HFFc6 (cell line): ENCODE measurements at places on chromosomes 11 and 22. TPM values are rescaled to one million over a fixed set of nuclear protein-coding genes. Genes with fewer than 3 reads are reported as not detected.

SLC22A8 gene
- total RNA-seq: not detected in 3 replicates

EFCAB6 gene
- 0.54 and 0.86 TPM in 2 replicates for total RNA-seq

PTDSS2 gene
- 23.3 and 30.0 TPM in 2 replicates for total RNA-seq

OR52E8 gene
- total RNA-seq: not detected in 3 replicates

NXPE2 gene
- not detected in 3 replicates for total RNA-seq

B3GAT1 gene
- total RNA-seq: not detected in 3 replicates

LYVE1 gene
- total RNA-seq: 0.18 TPM in 1 of 3 replicates, not detected in the others

GLB1L2 gene
- total RNA-seq: not detected in 2 replicates

MAPK12 gene
- total RNA-seq: 34.6 to 42.6 TPM (median 39.0 TPM) in 3 replicates

GAL3ST3 gene
- total RNA-seq: not detected in 3 replicates

MAML2 gene
- total RNA-seq: 27.2 to 29.6 TPM (median 28.6 TPM) in 3 replicates

GRCh38 chr22:20565079-20565734 lies 57.8 kb downstream of the MED15 start:
- H3K4me3 ChIP-seq: peak overlapping the region; percentile 39; the same call in 1 of the 2 replicates
- peak overlapping the region; percentile 98 for H3K27ac ChIP-seq
- DNase-seq: peak; percentile 24
- H3K36me3 ChIP-seq: peaks cover 55% of the 10 kb centered on the region
- H3K27me3 ChIP-seq: peaks cover 13% of the 10 kb centered on the region

GRCh38 chr11:27592098-27592780 lies 85.7 kb upstream of the LIN7C start:
- H3K27me3 ChIP-seq: no peaks in the 10 kb centered on the region
- no peak for DNase-seq
- no peak overlapping the region for H3K27ac ChIP-seq
- no peaks in the 10 kb centered on the region for H3K36me3 ChIP-seq

DNA sequence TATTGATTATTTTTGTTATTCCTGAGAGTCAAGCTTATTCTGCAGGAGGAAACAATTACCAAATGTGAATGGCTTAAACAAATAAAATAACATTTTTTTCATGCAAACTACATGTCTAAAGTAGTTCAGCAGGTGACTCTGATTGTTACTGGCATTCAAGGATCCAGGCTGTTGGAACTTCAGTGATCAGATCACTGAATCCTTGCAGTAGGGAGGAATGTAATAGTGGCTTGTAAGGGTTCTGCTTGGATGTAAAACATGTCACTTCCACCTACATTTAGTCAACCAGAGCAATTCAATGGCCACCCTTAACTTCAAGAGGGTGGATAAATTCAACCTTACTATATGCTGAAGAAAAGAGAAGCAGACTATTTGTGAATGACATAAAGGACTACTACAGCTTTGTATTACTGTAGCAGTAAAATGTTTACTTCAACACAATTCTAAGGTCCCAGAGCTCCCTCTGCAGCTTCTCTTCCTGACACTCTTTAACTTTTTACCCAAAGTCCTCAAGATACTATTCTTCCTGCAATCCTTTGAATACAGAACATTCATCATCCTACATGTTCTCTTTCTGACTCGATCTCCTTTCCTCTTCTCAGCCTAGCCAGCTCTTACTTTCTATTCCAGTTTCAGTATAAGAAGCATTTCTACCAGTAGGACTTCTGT lies 284.0 kb downstream of the LRRC4C start:
- no peak overlapping the region for H3K4me3 ChIP-seq
- no peaks in the 10 kb centered on the region; the same call in 1 of the 2 replicates for H3K27me3 ChIP-seq
- H3K36me3 ChIP-seq: no peaks in the 10 kb centered on the region; the same call in 1 of the 2 replicates
- H3K4me1 ChIP-seq: no peaks in the 10 kb centered on the region
- no peak for DNase-seq

GRCh38 chr11:132311703-132312102 lies 941.3 kb downstream of the NTM start:
- no peaks in the 10 kb centered on the region for H3K36me3 ChIP-seq
- peaks cover 29% of the 10 kb centered on the region for H3K4me1 ChIP-seq
- H3K27ac ChIP-seq: no peak overlapping the region
- no peak overlapping the region for H3K4me3 ChIP-seq
- no peaks in the 10 kb centered on the region for H3K27me3 ChIP-seq

- H3K27me3 ChIP-seq: peaks cover 4% of the 10 kb centered on the region; the same call in 1 of the 2 replicates
- H3K36me3 ChIP-seq: no peaks in the 10 kb centered on the region
- no peak overlapping the region for H3K4me3 ChIP-seq
- DNase-seq: no peak
- no peak overlapping the region for H3K27ac ChIP-seq
- H3K4me1 ChIP-seq: no peaks in the 10 kb centered on the region
Observed at GRCh38 chr22:48929276-48929790, 898.3 kb downstream of the BRD1 start.

DNA sequence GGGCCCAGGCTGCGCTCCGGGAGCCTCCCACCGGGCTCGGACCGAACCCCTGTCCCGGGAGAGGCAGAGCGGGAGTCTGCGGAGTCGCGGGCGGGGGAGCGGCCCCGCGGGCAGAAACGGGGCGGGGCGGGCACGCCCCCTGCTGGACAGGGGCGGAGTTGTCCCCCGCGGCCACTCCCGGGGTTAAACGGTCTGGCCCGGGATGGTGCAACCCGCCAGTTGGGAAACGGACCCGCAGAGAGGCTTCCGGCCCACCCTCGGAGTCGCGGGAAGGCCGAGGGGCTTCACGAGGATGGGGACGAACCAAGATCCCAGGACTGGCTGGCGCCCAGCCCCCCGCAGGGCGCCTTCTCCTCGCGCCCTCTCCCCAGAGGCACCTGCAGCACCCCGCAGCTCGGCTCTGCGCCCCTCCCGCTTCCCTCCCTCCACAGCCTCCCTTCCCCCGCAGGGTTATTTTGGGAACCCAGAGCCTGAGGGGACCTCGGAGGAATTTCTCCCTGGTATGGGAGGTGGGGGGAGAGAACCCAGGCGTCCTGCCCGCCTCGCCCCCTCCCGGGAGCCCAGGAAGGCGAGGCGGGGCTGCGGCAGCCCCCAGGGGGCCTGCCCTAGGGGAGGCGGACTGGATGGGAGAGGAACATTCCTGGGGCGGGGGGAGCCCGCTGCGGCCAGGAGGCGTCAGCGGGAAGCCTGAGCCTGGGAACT lies 902 bp downstream of the RASGRP2 start:
- no peak for DNase-seq
- no peaks in the 10 kb centered on the region for H3K36me3 ChIP-seq
- no peak overlapping the region for H3K27ac ChIP-seq
- peaks cover 12% of the 10 kb centered on the region for H3K4me1 ChIP-seq

GRCh38 chr22:44082801-44083200 lies 58.7 kb downstream of the PARVB start:
- no peak overlapping the region for H3K27ac ChIP-seq
- H3K36me3 ChIP-seq: peaks cover 4% of the 10 kb centered on the region; the same call in 1 of the 2 replicates
- H3K4me1 ChIP-seq: no peaks in the 10 kb centered on the region

DNA sequence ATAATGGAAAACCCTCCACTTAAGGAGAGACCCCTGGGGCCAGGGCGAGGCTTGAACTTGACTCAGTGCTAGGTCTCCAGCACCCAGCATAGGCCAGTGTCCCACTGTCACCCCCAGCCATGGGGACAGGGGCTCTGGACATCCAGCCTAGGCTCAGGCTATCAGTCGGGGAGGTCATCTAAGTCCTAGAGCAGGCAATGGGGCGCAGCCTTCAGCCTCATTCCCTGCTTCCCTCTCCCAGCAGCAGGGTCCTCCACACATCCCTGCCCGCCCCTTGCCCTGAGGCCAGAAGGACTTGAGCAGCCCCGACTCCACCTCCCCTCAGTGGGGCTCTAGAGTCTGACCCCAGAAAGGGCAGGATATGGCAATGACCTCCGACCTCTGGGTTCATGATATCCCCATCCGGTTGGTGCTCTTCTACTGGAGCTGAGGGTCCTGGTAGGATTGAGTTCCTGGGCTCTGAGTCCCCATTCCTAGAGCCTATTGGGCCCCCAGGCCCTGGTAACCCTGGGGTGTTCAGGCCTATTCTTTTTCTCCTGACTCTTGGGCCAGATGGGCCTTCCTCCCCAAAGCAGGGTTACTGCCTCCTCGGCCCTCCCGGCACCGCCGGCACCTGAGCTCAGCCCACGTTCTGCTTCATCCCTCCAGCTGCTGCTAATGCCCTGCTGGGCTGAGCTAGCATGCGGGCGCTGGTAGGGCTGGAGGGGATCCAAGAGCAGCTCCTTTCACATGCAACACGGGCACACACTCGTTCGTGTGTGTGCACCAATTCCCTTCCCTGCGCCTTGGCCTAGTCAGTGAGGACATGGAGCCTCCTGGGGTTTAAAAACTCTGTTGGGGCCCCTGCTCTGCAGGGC lies 4.4 kb downstream of the CST6 start:
- H3K36me3 ChIP-seq: no peaks in the 10 kb centered on the region
- H3K27ac ChIP-seq: peak overlapping the region; percentile 74
- no peak overlapping the region for H3K4me3 ChIP-seq
- H3K27me3 ChIP-seq: no peaks in the 10 kb centered on the region; the same call in 1 of the 2 replicates
- peaks cover 50% of the 10 kb centered on the region for H3K4me1 ChIP-seq
- no peak for DNase-seq

- H3K27me3 ChIP-seq: no peaks in the 10 kb centered on the region
- H3K4me3 ChIP-seq: no peak overlapping the region
- H3K4me1 ChIP-seq: peaks cover 24% of the 10 kb centered on the region
- DNase-seq: no peak
- no peak overlapping the region for H3K27ac ChIP-seq
Observed at GRCh38 chr11:93791493-93791892, 7.4 kb downstream of the MED17 start.

DNA sequence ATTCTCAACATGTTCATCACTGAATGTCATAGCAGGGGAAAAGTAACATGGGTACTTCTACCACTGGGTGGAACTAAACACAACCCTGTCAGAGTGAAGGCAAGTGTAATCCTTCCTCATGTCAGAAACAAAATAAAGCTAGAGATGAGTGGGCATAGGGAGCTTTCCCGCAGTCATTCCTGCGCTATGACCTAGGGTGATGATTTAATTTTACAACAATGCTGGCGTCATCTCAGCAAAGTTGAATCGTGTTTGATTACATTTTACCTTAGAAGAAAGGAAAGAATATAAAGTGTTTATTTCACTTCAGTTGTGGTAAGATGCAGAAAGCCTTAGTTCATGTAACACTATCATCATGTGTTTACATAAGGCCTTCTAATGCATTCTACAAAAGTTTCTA lies 355.6 kb downstream of the METTL15 start:
- H3K27ac ChIP-seq: no peak overlapping the region
- DNase-seq: no peak
- peaks cover 6% of the 10 kb centered on the region; the same call in 1 of the 2 replicates for H3K36me3 ChIP-seq
- no peak overlapping the region for H3K4me3 ChIP-seq
- no peaks in the 10 kb centered on the region; the same call in 1 of the 2 replicates for H3K27me3 ChIP-seq

GRCh38 chr11:34647532-34647931 lies 26.6 kb downstream of the EHF start:
- no peak for DNase-seq
- H3K4me1 ChIP-seq: peaks cover 74% of the 10 kb centered on the region
- H3K27me3 ChIP-seq: peaks cover 3% of the 10 kb centered on the region
- H3K27ac ChIP-seq: peak overlapping the region; percentile 71
- H3K36me3 ChIP-seq: peaks cover 6% of the 10 kb centered on the region
- no peak overlapping the region for H3K4me3 ChIP-seq

- H3K4me1 ChIP-seq: no peaks in the 10 kb centered on the region
- no peaks in the 10 kb centered on the region for H3K27me3 ChIP-seq
- H3K36me3 ChIP-seq: no peaks in the 10 kb centered on the region
Observed at GRCh38 chr11:82557274-82557673, 176.4 kb downstream of the FAM181B start.

DNA sequence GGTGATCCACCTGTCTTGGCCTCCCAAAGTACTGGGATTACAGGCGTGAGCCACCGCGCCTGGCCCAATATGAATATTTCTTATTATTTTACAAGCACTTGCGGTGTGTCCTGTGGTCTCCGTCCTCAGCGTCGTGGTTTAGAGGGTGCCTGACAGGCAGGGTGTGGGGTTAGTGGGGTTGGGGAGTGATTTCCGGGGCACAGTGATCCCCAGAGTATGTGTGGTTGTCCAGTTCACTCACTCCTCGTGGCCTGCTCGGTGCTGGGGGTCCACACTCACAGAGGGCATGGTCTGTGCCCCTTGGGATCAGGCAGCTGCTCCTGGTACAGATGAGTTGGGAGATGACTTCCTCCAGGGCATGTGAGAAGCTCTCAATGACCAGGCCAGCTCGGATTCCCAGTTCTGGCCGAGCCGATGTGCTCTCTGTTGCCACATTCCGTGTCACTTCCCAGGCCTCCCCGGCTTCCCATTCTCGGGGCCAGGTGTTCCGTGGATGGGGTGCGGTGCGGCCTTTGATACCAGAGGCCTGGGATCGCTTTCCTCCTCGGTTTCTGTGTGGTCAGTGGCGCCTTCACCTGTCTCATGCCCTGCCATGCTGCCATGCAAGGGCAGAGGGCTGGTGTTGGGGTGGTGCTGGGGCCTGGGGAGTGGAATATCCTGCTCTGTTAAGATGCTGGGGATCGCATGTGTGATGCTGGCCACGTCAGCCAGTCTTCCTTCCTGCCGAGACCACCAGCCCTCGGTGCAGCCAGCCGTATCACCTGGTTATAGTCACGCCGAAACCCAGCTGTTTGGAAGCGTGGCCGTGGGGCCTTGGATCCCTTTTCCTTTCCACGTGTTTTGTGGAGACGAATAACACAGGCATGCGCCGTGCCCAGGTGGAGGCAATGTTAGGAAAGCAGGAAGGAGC lies 39.6 kb downstream of the PARVB start:
- H3K4me3 ChIP-seq: no peak overlapping the region
- no peak for DNase-seq
- H3K4me1 ChIP-seq: peaks cover 8% of the 10 kb centered on the region
- H3K27me3 ChIP-seq: no peaks in the 10 kb centered on the region; the same call in 1 of the 2 replicates
- no peak overlapping the region for H3K27ac ChIP-seq
